ENCODE measurements at places on chromosomes 2 and 18.

- no peak for DNase-seq
Observed at GRCh38 chr18:2433366-2433765, 137.9 kb downstream of the METTL4 start.

DNA sequence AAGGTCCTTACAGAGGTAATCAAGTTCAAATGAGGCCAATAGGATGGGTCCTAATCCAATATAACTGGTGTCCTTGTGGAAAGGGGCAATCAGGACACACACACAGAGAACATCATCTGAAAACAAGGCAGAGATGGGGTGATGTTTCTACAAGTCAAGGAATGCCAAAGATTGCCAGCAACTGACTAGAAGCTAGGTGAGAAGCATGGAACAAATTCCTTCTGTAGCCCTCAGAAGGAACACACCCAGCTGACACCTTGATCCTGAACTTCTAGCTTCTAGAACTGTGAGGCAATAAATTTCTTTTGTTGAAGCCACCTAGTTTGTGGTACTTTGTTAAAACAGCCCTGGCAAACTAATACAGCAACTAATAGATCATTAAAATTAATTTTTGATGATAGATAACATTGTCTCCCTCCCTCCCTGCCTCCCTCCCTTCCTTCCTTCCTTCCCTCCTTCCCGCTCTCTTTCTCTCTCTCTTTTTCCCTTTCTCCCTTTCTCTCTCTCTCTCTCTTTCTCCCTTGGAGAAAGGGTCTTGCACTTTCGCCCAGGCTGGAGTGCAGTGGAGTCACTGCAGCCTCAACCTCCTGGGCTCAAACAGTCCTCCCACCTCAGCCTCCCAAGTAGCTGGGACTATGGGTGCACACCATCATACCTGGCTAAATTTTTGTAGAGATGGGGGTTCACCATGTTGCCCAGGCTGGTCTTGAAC, 10.3 kb upstream of the CD8A start:
- no peak for DNase-seq

DNA sequence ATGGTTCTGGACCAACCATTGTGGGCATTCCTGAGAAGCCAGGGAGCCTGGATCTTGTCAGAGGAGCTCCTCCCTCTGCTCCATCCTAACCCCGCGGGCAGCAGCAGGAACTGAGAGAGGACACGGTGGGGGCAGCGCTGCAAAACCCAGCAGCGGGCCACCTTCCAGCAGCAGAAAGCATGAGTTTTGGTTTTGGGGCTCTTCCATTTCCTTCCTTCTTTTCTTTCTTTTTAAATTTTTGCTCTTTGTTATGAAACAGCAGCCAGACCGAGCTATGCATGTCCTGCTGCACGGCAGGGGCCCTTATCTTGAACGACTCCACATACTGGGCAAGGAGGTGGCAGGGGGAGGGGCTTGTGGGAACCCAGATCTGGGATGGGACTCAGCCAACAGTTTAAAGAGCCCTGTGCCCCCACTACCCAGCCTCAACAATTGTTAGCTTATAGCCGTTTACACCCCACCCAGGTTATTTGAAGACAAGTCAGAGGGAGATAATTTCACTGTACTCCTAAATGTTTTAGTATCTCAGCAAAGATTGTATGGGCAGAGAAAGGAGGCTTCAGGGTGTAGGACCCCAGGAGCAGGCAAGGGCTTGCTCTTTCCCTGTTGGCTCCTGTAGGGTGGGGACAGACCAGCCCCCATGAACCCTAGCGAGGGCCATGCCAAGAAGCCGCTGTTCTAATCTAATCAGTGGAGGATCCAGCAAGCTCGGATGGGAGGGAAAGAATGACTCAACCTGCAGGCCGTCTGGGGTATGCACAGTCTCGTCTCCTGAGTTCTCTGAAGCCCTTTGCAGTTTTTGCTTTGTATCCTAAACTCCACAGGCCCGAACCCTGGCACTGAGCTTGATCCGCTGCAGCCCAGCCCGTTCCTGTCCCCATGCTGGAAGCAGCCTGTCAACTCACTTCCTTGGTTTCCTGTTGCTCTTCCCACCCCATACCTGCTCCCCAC, 75.3 kb downstream of the LRRFIP1 start:
- DNase-seq: no peak

DNA sequence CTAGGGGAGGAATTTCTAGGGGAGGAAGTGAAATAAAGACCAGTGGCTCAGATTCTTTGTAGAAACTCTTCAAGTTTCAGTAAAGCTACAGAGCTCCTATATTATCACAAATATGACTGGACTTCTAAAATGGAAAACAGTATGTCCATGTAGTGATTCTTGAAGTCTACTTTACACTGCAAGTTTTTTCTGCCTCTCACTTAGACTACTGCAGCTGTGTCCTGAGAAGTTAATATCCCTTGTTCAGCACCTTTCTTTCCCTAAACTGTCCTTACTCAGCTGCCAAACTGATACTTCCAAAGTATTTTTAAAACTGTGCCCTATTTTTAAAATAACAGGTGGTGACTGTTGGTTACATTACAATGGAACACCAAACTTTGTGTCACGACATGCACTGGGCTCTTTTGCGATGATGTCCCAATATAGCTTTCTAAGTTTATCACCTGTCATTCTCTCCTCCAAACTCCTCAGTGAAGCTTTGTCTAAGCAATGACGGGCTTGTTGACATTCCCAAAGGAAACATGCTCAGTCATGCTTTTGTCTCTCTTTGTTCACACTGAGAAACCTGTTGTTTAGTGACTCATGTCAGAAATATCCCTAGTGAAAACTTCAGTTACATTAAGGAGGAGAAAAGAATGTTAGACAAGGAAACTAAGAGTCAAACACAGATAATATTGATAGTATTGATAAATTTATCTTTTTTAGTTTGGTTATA, 341.1 kb downstream of the ARL6IP6 start:
- DNase-seq: no peak

GRCh38 chr2:104200533-104201168, 653.3 kb upstream of the POU3F3 start:
- DNase-seq: no peak

DNA sequence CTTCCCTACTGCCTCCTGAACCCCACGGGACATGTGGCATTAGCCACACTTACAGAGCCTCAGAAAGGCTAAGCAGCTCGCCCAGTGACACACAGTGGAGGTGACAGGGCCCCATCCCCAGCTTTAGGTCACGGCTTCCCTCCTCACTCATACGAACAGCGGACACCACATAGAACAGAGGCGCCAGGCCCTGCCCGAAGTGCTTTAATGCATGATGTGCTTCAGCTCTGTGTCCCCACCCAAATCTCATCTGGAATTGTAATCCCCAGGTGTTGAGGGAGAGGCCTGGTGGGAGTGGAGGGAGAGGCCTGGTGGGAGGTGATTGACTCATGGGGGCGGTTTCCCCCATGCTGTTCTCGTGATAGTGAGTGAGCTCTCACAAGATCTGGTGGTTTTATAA, 135.3 kb downstream of the PTGR3 start:
- DNase-seq: no peak

DNA sequence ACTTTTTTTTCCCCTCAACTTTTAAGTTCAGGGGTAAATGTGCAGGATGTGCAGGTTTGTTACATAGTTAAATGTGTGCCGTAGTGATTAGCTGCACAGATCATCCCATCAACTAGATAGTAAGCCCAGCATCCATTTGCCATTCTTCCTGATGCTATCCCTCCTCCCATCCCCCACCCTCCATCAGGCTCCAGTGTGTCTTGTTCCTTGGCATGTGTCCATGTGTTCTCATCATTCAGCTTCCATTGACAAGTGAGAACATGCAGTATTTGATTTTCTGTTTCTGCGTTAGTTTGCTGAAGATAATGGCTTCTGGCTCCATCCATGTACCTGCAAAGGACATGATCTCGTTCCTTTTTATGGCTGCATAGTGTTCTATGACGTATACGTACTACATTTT, 47.2 kb upstream of the STON1 start:
- DNase-seq: no peak

DNA sequence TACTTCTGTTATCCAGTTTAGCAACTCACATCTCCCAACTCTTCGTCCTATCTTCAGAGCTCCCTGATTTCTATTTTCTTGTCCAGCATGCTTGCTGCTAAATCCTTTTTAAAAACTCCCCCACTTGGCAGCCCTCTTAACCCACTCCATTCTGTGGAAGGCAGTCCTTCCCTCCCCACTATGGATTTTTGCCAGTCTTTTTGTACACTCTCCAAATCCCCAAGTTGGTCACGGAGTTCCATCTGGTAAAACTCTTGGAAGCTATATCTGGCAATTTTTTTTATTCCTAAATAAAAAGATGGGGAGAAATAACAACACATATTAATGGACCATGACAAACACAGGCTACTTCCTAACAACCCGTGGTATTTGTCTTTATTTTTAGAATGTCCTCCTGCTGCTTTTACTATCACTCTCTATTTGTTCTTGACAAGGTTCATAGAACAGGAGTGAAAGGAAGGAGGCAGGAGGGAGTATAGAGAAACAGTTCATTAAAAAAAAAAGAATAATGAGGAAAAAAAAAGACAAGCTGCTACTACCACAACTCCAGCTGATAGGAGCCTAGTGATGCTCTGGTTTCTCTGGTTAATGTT, 120.0 kb upstream of the THSD7B start:
- no peak for DNase-seq

GRCh38 chr2:9765611-9766531, 77.4 kb upstream of the TAF1B start:
- DNase-seq: no peak

Data from stimulated activated CD8-positive, alpha-beta memory T cell treated with anti-CD3 and anti-CD28 coated beads, Interleukin-4, amount 100 ng/mL, for 4 hours (primary cell).